ENCODE measurements at places on chromosomes 3 and 15.

GRCh38 chr3:73727117-73727821 is 102.5 kb upstream of the PDZRN3 start:
- no peak for DNase-seq

DNA sequence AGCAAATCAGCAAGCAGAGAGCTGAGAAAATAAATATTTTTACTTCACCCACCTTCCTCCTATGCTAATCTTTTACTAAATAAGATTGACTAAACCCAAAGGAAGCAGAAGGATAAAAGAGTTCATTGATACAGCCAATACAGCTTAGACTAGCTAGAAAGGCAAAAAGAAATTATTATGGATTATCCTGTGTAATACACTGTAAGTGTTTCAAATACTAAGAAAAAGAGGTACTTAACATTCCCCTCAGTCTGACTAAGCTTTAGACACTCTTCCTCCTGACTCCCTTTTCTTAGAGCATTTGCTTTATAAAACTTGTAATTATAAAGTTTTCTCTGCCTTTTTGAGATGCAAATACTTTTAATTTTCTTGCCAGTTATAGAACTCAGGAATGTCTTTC is 848.9 kb upstream of the CADM2 start:
- no peak for DNase-seq

DNA sequence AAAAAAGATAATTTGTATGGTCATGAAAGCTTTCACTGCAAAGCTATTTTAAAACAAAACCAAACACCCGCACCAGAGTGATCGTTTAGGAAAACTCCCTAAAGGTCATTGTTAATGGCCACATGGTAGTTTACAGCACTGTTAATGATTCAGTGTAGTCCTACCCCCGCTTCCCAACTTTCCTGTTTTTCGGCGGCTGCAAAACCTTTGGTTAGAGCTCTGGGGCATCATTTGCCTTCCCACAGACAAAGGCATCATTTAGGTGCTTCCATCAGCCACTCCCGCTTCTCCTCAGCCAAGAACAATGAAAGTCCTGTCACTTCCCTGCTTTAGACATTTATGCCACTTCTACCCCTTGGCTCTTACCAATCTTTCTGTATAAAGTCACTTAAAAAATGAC is 10.6 kb downstream of the MELTF start:
- DNase-seq = no peak

DNA sequence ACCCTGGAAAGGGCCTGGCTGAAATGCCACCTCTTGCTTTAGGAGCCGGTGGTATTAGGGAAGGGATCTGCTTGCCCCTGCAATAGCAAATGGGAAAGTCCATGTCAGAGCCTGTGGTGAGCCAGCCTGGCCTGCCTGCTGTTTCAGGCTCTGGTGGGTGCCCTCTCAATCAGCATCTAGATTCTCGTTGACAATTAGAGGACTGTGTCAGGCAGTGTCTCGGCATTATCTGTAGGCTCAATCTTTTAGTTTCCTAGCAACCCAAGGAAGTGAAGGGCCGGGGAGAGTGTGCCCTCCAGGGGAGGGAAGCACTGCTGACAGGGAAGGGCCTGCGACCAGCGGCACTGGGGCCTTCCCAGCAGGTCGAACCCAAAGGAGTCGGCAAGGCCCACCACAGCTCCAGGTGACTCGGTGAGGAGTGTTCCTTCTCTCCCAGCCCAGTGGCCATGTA is 42.1 kb downstream of the TLE3 start:
- DNase-seq = no peak

- no peak for DNase-seq
Measured at GRCh38 chr3:17805461-17805940, 63.1 kb upstream of the TBC1D5 start.
